Germinal center (tissue), 1 donor: ENCODE measurements at places on chromosomes 7 and 10.

- no peak for DNase-seq
Measured at GRCh38 chr10:35605191-35605590, at the start of gene GJD4. GJD4 (plus strand) TSS chr10:35605341; CDS start chr10:35605568, 227 bp downstream.

DNA sequence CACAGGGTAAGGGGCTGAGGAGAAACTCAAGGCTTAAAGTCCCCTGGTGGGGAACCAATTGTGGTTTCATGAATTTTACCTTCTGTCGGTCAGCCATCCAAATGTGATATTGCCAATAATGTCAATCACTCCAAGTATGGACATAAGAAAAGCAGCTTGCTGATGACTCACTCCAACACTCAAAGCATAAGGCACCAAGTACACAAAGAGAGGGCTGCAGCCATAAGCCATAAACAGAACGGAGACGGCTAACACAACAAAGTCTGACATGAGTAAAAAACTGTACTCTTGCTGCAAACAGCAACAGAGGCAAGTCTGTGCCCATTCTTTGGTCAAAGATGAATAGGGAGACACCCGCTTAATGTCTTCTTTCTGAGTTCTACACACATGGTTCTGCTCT lies 24.2 kb downstream of the IFIT5 start:
- DNase-seq, result no peak

DNA sequence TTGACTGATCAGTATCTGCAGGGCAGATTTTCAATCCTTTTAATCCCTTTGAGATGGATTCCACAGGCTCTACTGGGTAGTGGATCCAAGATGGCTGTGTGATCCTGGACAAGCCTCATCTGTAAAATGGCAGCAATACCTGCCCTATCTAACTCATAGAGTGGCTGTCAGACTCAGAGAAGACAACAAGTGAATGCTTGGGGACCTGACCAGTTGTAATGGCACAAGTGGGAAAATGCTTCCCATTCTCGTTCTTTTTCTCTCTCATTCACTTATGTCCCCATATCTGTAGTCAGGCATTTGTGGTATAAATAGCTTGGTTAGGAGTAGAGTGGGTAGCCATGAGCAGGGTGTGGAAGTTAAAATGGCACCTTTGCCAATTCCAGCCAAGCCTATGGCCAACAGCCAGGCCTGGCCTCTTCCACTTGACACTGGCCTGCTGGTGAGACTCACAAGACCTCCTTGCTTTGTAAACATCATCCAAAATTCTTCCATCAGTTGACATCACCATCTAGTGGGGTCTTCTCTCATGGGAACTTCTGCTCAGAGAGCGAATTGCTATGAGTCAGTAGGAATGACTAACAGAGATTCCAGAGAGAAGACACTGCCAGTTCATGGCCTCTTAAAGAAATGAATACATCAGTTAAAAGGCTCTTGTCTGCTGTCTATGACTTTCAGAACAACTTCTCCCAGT lies 150.1 kb downstream of the PLPP4 start:
- no peak for DNase-seq

GRCh38 chr7:43462836-43463235 lies 120.1 kb upstream of the STK17A start:
- no peak for DNase-seq

DNA sequence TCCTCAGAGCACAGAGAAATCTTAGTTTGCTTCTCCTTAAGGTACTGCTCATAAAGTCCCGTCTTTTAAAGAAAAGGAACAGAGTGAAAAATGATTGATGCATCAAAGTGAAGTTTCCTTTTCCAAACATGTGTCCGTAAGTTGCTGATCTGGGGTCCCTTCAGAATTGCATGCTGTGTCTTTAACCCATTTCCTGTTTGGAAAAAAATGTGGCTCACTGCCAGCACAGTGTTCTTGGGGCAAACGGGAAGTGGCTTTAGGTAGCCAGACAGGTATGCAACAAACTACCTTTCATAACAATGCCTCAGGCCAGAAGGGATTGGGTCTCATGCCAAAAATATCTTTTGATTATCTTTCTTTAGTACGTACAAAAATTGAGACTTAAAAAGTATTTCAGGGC lies 50.9 kb downstream of the TFAM start:
- no peak for DNase-seq
